ENCODE measurements at places on chromosomes 2 and 18. TPM values are rescaled to one million over a fixed set of nuclear protein-coding genes. Genes with fewer than 3 reads are reported as not detected.

DNA sequence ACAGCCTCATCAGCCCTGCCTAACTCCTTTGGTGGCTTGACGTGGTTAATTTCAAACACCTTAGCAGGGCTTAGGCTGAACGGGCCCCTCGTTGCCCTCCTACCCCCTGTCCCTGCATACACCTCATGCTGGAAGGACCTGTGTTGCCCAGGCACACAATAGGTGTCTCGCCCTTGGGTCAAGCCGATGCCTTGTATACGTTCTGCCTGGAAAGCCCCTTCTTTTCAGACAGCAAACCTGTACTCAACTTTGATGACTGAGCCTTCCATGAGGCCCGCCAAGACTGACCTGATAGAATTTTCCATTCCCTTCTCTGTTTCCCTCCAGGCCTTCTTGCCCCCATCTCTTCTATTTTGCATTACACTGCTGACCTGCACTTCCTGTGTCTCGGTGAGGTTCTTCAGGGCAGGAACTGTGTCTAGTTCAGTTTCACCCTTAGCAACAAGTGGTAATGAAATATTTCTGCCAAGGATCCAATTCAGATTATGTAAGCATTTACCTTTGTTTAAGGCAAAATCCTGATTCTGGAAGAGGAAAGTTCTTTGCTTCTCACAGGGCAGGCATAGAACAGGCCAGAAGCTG is 7.9 kb downstream of the GREB1 start:
- no peak for DNase-seq

- DNase-seq = no peak
Measured at GRCh38 chr2:94876523-94876863, 5.3 kb downstream of the TEKT4 start.

GRCh38 chr2:236054125-236054524 is 114.1 kb downstream of the GBX2 start:
- DNase-seq = no peak

GRCh38 chr2:133993160-133993559 is 260.7 kb upstream of the MGAT5 start:
- no peak for DNase-seq

DNA sequence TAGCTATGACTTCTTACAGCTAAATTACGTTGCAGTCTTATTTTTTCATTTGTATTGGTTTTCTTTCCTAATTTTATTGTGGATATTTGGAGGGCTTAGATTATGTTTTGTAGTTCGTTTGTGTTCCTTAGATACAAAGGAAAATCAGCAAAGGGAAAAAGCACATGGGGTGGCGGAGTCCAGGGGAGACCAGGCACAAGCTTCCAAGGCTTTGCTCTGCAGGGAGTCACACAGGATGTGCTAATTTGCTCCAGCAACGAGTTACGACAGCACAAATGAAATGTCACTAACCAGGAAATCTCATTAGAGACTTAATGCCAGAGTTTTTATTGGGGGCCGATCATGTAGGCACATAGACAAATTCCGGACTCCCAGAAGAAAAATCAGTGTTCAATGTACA is 60.5 kb upstream of the CABYR start:
- no peak for DNase-seq

DNA sequence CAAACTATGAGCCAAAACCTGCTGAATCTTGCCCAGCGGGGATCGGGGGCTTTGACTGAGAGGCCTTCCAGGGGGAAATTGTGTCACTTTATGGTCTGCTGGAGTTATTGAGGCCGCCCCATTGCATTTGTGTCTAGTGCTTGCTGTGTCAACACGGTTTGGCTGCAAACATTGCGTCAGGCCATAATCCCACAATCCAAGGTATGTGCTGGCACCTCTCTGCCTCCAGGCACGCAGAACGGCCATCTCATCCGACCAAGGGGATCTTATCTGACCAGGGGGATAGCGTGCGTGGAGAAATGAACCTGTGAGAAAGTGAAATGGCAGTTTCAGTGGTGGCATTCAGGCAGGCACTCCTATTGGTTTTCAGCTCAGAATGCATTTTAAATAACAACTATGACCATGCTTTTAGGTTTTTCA is 18.1 kb upstream of the LYPD6B start:
- peak; percentile 53 for DNase-seq

DNA sequence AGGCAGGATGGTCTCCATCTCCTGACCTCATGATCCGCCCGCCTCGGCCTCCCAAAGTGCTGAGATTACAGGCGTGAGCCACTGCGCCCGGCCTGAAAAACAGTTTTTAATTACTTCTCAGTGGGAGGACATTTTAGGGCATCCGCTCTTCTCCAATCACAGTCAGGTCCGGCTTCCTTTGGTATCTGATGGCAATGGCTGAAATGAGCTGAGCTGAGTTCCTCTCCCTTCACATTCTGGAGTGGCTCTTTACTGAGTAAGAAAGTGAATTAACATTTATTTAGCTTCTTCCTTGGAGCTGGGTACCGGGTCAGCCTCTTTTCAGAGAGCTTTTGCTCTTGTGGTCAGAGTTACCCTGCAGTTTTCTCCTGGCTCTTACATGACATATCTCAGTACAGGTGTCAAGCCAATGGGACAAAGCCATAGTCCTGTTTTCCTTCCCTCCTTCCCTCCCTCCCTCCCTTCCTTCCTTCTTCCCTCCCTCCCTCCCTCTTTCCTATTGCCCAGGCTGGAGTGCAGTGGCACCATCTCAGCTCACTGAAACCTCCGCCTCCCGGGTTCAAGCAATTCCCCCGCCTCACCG is 1.1 kb upstream of the TTC27 start:
- DNase-seq = no peak

DNA sequence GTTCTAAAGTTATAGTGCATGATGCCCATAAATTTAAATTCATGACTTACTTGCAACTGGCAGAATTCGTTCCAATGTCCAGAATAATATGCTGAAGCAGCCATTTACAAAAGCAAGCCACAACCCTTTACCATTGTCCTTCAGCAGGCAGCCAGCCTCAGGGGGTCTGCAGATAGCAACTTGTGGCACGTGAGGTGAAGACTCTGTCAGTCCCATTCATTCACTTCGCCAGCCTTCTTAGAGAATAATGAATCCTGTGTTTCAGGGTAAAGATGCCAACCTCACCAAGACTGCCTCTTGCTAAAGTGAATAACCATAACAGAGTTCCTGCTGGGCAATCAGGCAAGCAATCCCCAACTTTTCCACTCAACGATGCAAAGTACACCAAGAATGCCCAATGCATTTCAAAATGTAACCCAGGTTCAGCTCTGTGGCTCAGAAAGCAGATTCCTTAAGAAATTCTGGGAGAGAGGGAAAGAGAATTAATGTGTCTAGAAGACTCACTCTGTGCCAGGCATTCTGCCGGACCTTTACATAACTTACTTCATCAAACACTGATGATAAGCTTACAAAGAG is 315.4 kb downstream of the NCKAP5 start:
- no peak for DNase-seq

- no peak for DNase-seq
Measured at GRCh38 chr2:70777450-70777849, 9.4 kb upstream of the ADD2 start.

GRCh38 chr18:79625195-79625923 is 54.2 kb upstream of the CTDP1 start:
- DNase-seq = no peak

DNA sequence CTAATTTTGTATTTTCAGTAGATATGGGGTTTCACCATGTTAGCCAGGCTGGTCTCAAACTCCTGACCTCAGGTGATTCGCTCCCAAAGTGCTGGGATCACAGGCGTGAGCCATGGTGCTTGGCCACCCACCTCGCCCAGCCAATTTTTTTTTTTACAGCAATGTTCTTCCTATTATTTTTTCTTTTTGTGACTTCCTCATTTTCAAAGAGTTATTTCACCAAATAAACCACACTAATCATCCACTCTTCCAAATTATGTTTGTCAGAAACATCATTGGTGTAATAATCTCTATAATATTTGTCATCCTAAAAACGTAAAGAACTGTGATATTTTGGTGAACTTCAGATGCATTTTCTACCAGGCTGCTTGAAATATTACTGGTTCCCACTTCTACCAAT is 16.3 kb upstream of the PDCL3 start:
- no peak for DNase-seq

GRCh38 chr2:96931966-96932365 is 54.4 kb downstream of the FAM178B start:
- DNase-seq = no peak

- DNase-seq = no peak
Measured at GRCh38 chr2:241803387-241804325, 5.3 kb upstream of the NEU4 start.

- no peak for DNase-seq
Measured at GRCh38 chr2:225097035-225097434, 54.8 kb upstream of the DOCK10 start.

DNA sequence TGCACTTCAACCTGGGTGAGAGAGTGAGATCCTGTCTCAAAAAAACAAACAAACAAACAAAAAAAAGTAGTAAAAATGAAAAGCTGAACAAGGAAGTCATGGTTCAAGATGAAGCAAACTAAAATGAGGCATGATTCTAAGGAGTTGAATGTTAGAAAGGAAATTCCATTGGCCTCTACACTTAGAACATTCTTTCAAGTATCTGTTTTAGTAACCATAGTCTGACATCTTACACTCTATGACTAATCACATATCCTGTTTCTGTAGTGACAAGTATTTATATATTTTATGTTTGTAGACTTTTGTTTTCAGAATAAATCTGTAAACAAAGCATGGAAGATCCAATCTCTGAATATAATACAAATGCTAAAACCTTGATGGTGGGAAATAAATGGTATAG is 164.1 kb downstream of the KIAA1328 start:
- no peak for DNase-seq

- no peak for DNase-seq
Measured at GRCh38 chr18:52716973-52717372, 377.0 kb downstream of the DCC start.

DNA sequence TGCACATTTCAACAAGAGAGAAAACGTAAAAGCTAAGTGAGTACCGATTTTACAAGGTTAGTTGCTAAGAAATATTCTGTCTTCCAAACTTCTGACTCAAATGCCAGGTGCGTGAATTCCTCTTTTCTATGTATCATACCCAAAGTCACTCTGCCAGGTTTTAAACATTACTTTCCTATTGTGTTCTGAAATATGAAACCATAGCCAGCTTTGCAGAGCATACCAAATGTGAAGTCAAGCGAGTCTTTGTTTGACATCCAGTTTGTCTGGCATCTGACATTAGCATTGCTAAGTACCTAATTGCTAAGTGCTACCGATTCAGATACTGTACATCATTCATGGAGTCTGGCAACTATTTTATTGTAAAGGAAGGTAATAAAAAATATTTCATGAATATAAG is 321.9 kb upstream of the GALNT5 start:
- no peak for DNase-seq

- DNase-seq = no peak
Measured at GRCh38 chr2:224027070-224027469, 12.0 kb downstream of the SERPINE2 start.

- DNase-seq = no peak
Measured at GRCh38 chr2:120751553-120751952, 15.9 kb downstream of the GLI2 start.

GRCh38 chr2:12718711-12719399 is 2.1 kb downstream of the TRIB2 start:
- DNase-seq = no peak

DNA sequence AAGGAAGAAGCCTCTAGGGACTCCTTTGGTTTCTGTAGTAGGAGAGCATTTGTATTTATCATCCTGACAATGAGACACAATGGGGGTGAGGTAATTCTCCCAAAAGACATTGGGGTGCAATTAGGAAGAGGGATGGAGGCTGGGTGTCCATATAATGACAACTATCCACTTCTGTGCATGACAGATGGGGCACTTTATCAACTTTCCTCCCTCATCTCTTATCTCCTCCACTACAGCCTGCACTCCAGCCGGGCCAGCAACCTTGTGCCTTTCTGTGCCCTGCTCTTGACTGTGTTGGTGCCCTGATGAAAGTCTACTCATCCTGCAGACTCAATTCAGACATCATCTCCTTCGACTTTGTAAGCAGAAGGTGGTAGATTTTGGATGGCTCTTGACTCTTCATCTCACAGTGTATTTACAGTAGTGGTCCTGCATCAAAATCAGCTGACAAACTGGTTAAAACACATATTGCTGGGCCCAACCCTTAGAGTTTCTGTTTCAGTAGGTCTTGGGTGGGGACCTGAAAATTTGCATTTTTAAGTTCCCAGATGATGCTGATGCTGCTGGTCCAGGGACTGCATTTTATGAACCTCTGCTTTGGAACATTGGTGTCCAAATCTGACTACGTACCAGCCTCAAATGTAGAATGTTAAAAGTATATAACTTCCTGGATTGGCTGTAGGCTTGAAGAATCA is 40.8 kb upstream of the CFAP36 start:
- DNase-seq = no peak

The LYPD1 gene
- 0.22 TPM for total RNA-seq

The MAP2 gene
- total RNA-seq = 6.7 TPM

The AQP12A gene
- not detected for total RNA-seq

The GPAT2 gene
- 1.8 TPM for total RNA-seq

The OXER1 gene
- total RNA-seq = 0.47 TPM

The SLC11A1 gene
- 22.1 TPM for total RNA-seq

The POMC gene
- 9.0 TPM for total RNA-seq

The CNDP1 gene
- total RNA-seq = not detected

The TRAPPC12 gene
- 69.5 TPM for total RNA-seq

The FSHR gene
- total RNA-seq = 0.28 TPM

The CKAP2L gene
- not detected for total RNA-seq

The CENPA gene
- total RNA-seq = 0.35 TPM

The SLC23A3 gene
- total RNA-seq = 0.33 TPM

The MTCL1 gene
- total RNA-seq = 7.2 TPM

The NETO1 gene
- 1.5 TPM for total RNA-seq

The SIX3 gene
- not detected for total RNA-seq

The ACTR1B gene
- 40.8 TPM for total RNA-seq
